ENCODE measurements at places on chromosomes 12 and 14.
A peak's percentile ranks its signal among the peaks of the same experiment; 100 is the strongest.

DNA sequence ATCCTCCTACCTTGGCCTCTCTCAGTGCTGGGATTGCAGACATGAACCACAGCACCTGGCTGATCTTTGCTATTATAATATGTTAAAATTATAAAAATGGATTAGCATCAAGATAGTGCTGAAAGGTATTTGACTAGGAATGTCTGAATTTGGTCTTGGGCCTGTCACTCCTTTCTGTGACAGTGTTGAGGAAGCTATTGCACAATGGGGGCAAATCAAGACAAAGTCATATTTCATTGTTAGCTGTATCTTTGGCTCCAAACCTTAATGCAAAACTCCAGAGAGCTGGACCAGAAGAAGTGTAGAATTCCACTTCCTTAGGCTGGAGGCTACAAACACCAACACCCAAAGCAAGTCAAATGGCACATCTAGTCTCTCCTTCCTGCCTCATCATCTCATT lies 42.2 kb downstream of the ZCRB1 start:
- no peak for DNase-seq

- DNase-seq: no peak
Observed at GRCh38 chr14:78403278-78403815, 233.2 kb downstream of the NRXN3 start.

- no peak for DNase-seq
Observed at GRCh38 chr12:108419949-108420348, 80.8 kb upstream of the CMKLR1 start.

GRCh38 chr14:67240168-67240932 lies 885 bp upstream of the PALS1 start:
- peak; percentile 24 for DNase-seq

DNA sequence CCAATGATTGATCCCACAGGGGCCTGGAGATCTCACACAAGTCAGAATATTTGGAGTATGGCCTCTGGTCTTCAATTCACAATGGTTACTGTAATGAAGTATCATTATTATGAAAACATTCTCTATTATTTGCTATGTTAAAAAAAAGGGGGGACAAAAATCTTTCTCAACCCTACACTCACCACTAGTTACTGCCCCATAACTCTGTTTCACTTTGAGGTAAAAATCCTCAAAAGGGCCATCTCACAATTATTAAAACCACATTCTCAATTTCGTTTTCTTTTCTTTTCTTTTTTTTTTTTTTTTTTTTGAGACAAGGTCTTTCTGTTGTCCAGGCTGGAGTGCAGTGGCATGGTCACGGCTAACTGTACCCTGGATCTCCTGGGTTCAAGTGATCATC lies 59.6 kb upstream of the KCNC2 start:
- no peak for DNase-seq

GRCh38 chr14:95964901-95965300 lies 74.3 kb upstream of the C14orf132 start:
- DNase-seq: no peak

DNA sequence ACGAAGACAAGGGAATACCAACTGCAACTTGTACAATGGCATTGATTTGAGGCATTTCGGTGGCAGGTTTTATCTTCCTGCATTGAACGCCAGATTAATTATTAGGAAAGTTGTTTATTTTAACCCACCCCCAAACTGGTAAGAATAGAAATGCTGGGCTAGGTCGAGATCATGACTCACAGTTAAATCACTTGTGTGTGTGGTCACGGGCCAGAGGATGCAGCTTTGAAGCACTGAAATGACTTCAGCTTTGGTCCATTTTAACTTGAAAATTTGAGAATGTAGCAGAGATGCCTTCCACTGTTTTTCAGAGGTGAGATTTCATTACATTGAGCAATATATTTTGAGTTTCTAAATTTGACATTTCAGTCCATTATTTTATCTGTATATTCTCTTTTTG lies 23.6 kb upstream of the KCNH3 start:
- DNase-seq: no peak

DNA sequence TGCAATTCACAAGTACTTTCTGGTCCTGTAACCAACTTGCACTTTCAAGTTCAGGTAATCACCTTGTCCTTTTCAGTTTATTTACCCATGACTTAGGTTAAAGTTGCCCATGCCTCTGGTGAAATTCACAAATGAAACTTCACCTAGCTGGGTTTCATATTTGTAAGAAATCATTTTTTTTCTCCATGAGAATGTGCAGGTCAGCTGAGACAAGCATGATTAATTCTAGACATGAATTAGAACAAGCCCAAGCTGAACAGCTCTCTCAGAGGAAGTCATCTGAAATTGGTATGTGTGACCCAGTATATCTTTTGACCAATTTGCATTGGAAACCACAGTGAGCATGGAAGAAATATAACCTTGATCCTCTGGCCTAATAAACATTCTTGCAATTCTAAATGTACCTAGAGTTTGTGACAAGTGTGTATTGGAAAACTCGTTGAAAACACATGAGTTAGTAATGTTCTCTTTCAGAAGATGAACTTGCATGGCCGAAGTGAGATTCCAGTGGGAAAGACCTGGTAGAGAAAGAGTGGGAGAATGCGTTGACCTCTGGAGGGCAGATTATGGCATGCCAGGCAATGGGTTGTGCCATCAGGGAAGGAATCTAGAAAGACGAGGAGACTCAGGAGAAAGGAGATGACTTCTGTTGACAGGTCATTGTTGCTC lies 486.5 kb downstream of the ZFP36L1 start:
- DNase-seq: no peak
